LNCaP clone FGC (cell line): ENCODE measurements at places on chromosomes 13 and 19.

DNA sequence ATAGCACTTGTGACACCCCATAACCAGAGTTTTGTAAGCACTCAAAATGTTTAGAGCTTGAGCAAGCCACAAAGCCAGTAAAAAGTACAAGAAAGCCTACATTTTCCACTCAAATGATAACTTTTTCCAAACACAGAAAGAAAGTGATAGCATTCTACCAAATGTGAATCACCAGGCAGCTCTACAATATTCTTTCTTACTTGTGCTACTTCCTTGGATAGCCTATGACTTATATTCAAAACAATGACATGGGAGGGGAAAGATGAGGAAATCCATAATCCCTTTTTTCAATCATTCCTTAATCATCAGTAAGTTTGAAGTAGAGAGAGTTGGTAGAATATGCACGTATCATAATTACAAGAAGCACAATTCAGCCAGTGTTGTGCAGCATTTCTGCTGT is 650.8 kb upstream of the PCDH9 start:
- no peak for DNase-seq

- no peak for DNase-seq
These were observed 1.4 kb downstream of the CEACAM18 start for GRCh38 chr19:51479531-51480331.

- DNase-seq: no peak
These were observed 413.9 kb downstream of the KLF12 start for GRCh38 chr13:73720216-73720840.

- no peak for DNase-seq
These were observed 387.3 kb downstream of the PCDH17 start for GRCh38 chr13:58018865-58019264.

DNA sequence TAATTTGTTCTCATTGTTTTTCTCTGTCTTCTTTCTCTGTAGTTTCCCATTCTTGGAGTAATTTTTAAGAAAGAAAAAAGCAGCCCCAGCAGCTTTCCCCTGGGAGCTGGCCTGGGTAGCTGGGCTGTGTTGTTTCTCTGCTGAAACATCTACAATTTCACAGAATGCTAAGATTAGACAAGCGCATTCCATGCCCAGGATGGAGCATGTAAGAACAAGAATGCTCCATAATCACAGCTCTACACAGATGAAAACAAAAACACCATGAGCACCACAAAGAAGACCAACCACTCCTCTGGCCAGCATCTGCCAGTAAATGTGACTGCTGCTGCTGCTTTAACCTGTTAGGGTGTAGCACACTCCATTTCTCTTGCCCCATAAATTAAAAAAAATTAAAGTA is 239.2 kb upstream of the SLITRK1 start:
- DNase-seq: no peak

GRCh38 chr13:79904581-79904980 is 423.6 kb downstream of the NDFIP2 start:
- DNase-seq: no peak

DNA sequence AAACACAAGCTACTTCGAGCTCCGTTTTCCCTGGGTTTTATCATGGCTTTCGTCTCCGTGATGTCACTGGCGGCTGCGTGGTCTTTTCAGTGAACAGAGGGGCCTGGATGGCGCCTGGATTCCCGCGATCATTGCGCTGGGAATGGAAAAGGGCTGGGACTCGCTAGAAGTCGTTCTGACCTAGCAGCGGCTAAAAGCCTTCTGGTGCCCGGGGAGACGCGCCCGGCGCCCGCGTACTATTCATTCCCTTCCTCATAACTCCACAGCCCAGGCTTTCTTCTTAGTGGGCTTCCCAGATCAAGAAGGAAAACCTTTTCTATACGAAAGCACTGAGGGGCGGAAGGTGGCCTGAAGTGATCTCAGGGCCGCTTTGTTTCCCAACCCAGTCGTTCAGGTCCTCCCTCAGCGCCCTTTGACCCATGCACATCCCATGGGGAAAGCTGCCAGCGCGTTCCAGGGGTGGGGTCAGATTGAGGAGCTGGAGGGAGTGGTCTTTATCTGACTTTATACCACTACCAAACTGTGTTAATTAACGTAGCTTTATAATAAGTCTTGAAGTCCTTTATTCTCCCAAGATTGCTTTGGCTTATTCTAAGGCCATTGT is 96.6 kb downstream of the ELF1 start:
- no peak for DNase-seq

- no peak for DNase-seq
These were observed 73.7 kb downstream of the SLC15A1 start for GRCh38 chr13:98678741-98679140.
